ENCODE measurements at places on chromosomes 6 and 20.
A peak's percentile ranks its signal among the peaks of the same experiment; 100 is the strongest.

DNA sequence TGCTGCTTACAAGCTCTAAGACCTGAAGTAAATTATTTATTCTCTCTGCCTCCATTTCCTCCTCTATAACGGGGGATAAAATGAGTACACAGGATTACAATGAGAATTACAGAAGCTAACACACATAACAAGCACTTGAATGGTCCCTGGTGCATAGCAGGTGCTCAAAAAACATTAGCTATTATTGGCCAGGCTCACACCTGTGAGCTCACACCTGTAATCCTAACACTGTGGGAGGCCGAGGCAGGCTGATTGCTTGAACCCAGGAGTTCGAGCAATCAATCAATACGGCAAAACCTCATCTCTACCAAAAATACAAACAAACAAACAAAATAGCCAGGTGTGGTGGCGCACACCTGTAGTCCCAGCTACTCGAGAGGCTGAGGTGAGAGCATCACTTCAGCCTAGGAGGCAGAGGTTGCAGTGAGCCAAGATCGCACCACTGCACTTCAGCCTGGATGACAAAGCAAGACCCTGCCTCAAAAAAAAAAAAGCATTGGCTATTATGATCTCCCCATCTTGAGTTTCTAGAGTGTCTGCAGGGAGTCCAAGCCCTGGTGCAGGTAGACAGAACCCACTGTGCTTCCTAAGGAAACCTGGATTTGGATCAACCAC, 68.1 kb downstream of the PREX1 start:
- no peak for DNase-seq

GRCh38 chr6:70289299-70289698, 13.6 kb downstream of the COL9A1 start:
- DNase-seq: no peak

- no peak for DNase-seq
These were observed 141.1 kb downstream of the RFPL4B start for GRCh38 chr6:112488238-112488637.

GRCh38 chr6:28125401-28125800, 992 bp downstream of the ZSCAN16 start:
- DNase-seq: no peak

GRCh38 chr6:66245231-66245630, 538.2 kb upstream of the EYS start:
- no peak for DNase-seq

DNA sequence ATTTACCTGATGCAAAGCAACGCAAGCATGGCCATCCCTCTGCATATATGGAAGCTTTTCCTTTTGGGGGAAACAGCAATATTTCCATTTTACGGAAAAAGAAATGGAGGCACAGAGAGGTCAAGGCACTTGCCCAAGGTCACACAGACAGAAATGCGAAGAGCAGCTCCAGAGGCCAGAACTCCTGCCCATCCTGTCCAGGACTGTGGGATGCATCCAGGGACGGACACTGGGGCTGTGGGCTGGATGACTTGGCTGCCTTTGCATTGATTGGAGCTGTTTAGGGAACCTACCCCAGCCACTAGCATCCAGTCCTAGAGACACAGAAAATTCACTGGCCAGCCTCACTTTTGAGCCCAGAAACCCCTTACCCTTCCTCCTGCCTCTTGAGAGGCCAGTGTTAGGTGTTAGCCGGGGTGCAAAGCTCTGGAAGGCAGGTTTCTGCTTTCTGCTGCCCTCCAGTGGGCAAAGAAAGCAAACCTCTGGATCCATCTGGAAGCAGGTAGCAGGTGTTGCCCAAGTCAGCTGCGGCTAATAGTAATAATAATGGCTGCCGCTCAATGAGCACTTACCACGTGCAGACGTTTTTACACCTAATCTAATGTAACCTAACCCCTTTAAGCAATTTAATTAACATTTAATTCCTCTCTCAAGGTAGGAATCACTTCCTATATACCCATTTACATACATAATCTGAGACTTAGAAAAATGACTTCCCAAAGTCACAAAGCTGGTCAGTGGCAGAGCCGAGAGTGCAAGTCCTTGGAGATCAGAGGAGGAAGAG, 31.7 kb upstream of the CCN5 start:
- DNase-seq: peak; percentile 64

All from cardiac muscle cell (in vitro differentiated cells and primary cell).